ENCODE measurements at places on chromosomes 7 and 10. TPM values are rescaled to one million over a fixed set of nuclear protein-coding genes. Genes with fewer than 3 reads are reported as not detected.

- DNase-seq: no peak
These were observed 367.8 kb upstream of the ZMIZ1 start for GRCh38 chr10:78700816-78701520.

NODAL gene
- 0.82 TPM for polyA plus RNA-seq

DNA sequence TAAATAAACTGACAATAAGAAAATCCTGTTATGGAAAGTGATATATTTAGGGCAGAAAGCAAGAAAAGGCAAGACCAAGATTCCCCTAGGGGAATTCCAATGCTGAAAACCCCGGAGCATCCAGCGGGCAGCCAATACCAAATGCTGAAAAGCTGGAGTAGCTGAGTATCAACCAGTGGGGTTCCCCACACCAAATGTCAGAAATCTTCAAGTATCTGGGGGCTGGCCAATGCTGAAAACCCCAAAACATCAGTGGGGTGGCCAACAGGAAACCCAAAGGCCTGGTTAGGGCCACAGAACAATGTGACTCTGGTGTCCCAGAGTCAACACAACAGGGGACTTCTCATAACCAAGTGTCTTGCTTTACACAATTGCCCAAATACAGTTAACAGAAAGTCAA lies 271.8 kb upstream of the CACNA2D1 start:
- no peak for DNase-seq

- no peak for DNase-seq
These were observed 304.5 kb upstream of the NFE2L3 start for GRCh38 chr7:25847336-25848070.

FAM237B gene
- polyA plus RNA-seq: 0.17 TPM

FHIP2A gene
- polyA plus RNA-seq: 37.7 TPM

- DNase-seq: no peak
These were observed 9.5 kb downstream of the SEMA3D start for GRCh38 chr7:85177316-85177715.

GRCh38 chr10:101087965-101088364 lies 26.2 kb downstream of the KAZALD1 start:
- DNase-seq: no peak

DNA sequence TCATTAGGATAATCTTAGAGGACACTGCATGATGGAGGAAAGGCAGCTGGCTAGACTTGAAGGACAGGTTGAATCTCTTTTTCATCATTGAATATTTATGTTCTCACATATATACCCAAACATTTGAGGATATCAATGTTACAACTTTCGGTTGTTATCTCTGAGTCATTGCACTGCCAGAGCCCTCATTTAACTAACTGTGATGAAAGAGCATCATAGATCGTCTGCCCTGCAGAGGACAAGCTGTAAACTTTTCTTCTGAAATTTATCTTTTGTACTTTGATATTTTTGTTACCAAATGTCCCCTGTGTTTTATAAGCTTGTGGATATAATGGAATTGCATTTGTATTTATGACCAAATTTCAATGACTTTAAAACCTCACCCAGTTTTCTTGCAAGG lies 298.7 kb downstream of the PHF14 start:
- DNase-seq: no peak

GDF2 gene
- 0.28 TPM for polyA plus RNA-seq

C1QL3 gene
- polyA plus RNA-seq: 0.38 TPM

DNA sequence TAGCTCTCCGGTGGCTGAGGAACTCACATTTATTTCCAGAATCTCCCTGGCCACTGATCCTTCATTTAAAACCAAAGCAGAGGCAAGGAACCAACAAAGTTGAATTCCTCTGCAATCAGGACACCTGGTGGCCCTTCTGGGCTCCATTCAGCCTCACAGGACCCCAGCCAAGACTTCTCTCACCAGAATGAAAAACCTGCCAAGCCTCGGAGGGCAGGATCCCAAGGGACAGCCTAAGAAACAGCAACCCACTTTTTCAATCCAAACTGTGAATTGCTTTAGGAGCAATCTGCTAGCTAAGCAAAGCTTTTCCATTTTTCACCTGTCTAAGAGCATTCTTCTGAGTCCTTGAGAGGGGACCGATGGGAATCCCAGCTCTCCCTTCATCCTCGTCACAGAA lies 34.6 kb downstream of the OAT start:
- DNase-seq: no peak

GRCh38 chr7:157955348-157955999 lies 618.7 kb downstream of the DNAJB6 start:
- DNase-seq: no peak

SLC29A3 gene
- polyA plus RNA-seq: 8.3 TPM

- DNase-seq: no peak
These were observed 76.2 kb downstream of the CTBP2 start for GRCh38 chr10:125084191-125084613.

DNA sequence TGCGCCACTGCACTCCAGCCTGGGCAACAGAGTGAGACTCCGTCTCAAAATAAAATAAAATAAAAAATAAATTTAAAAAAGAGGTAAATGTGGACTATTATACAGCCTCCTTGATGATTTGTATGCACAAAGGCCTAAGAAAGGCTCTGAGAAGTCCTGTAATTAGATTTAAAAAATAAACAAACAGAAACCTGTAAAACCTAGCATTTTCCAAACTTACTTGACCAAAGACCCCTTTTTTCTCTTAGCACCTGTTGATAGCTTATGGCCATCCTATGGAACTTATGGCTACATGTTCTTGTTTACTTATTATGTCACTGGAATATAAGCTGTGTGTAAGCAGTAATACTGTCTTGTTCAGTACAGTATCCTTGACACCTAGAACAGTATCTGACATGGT lies 5.7 kb downstream of the DNAJC2 start:
- no peak for DNase-seq

ASZ1 gene
- 0.81 TPM for polyA plus RNA-seq

DNA sequence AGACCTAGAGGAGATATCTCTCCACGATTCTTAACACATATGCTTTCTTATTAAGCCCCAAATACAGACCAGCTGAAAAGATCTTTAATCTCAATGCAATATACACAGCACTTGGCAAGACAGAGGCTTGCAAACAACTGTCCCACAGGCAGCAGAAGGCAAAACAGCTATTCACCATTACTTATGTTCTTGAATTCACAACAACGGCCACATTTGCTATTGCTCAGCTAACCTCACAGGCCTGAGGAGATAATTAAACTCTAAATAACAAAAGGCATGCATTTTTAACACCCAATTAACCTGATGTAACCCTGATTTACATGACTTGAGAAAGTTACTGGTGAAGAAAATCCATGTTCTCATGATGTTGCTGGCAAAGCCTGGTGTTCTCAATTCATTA lies 216.4 kb downstream of the CRPPA start:
- DNase-seq: no peak

GRCh38 chr7:44324204-44324480 lies 1.3 kb downstream of the CAMK2B start:
- DNase-seq: no peak

GRCh38 chr10:94524711-94525110 lies 20.9 kb upstream of the HELLS start:
- no peak for DNase-seq

DNA sequence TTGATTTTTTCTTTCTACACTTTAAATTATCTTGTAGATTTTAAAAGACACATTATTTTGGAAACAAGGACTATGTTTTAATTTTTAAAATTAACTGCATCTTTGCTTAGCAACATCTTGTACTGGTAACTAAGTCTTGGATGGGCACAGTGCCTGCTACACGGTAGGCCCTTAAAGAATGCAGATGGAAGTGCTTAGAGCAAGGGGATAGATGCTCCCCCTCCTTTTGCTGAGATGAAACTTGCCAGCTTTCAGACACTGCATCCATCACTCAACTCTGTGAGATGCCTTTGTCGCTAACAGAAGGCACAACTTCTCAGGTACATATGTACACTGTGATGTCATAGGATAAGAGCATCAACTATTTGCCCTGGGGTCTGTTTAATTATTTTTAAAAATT lies 103.9 kb downstream of the LRRC18 start:
- no peak for DNase-seq

- DNase-seq: no peak
These were observed 27.1 kb downstream of the AKR1B1 start for GRCh38 chr7:134431815-134432214.

DNA sequence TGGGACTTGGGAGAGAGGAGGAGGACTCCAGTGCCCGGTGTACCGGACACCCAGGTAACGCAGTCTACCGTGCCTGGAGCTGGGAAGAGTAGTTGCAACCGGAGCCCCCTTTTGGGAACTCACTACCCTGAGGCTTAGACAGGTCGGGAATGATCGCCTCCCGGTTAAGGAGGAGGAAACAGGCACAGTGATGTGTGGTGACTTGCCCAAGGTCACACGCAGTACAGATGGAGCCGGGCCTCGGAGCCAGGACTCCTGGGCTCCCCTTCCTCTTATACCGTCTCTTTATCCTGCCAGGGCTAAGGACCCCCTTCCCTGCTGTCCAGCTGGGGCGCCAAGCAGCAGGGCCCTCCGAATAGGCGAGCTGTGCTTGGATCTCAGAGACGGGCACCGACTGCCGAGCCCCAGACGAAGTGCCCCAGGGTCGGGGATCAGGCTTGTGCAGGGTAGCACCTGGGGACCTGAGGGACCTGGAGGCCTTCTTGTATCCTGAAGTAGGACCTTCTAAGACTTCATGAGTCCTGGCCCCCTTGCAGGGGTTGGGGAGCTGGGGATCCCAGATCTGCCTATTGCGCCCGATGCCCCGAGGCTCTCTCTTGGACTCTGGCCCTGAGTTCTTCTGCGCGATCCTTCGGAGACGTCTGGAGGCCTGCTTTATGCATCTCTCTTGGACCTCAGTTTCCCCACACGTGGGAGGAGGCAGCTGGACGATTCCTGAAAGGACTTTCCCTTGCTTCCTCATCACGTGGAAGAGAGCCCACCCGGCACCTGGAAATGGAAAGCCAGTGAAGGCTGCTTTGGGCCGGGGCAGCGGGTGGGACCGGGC lies 767 bp upstream of the CYP26A1 start:
- no peak for DNase-seq

- peak; percentile 71 for DNase-seq
These were observed at the start of gene SAMD9 for GRCh38 chr7:93117852-93118530. Gene SAMD9, minus strand, starts transcription at chr7:93117979. Its CDS starts 11,882 bp downstream, at chr7:93106097.

All from right lung (tissue), 10 donors.